ENCODE measurements at places on chromosomes 16 and 17.

DNA sequence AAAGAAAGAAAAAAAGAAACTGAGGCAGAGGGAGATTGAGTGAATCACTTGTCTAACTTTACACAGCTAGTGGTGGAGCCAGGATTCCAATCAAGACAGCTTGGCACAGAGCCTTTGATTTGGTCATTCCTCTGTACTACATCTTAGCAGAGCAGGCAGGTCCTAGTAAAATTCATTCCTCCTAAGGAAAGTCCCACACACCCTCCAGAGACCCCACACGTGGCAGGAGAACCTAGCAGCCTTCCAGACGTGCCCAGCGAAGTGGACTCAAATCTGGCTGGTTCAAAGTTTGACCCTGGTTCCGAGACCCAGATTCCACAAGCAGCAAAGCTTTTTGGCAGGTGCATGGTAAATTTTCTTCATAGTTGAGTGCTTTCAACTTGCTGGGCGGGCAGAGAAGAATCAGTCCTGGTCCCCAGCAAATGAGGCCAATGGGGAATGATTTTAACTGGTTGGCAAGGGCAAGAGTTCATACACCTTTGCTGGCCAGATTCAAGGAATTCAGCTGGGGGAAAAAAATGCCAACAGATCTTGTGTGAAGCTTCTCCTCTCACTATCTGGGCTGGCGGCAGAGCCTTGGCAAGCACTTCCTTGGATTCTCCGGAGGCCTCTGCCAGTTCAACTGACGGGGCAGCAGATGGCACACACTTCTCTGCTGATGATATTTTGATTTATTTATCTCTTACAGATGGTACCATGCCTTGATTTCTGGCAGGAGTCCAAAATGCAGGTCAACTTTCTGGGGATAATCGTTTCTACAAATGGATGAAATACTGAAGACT, 82.4 kb downstream of the GSG1L start:
- DNase-seq = no peak

GRCh38 chr16:85281181-85281580, 168.9 kb upstream of the CIBAR2 start:
- DNase-seq = no peak

GRCh38 chr17:61465550-61466237, 13.5 kb downstream of the TBX4 start:
- DNase-seq = no peak

DNA sequence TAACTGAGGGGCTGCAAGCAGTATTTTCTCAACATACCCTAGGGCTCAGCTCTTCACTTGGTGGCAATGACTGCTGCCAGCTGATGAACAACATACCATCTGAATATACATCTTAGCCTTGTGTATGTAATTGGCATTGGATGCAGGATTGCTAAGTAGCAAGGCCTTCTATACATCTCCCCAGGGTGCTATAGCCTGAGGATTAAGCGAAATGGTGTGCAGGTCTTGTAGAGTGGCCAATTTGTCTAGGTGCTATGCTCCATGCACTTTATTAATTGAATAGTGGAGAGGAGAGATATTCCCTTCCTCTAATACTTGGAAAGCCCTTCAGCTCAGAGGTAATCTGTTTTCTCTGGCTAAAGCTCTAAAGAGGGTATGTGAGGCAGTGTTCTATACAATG, 71.9 kb downstream of the KIF2B start:
- no peak for DNase-seq

DNA sequence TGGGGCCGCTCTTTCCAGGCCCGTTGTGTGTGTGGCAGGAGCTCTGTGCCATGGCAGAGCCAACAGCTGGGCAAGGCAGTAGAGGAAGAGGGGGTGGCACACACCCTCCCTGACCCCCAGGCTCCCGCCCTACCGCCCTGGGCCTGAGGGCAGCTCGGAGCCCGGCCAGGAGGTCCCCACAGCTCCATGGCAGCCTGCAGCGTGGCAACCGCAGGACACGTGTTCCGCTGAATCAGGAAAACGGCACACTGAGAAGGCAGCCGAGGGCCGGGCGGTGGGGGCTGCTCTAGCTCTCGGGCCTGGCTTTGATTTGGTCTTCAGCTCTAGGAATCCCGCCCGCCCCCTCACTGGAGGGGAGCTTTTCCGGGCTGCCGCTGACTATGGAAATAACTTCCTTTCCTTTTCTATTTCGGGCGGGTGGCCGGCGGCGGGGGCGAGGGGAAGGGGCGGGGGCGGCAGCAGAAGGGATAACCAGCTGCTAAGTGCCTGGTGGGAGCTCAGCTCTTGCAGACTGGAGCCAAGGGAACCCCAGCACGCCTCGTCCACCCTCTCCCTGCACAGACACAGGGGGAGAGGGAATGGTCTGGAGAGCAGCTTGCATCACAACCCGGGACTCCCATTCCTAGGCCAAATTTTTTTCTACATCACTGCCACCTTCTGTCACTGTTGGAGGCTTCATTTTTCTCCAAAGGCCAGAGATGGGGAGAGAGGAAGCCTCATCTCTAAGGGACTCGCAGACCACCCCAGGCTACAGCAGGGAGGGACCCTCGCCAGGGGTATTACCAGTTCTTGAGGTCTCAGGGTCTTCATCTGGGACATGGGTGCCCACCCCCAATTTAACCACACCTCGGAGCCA, 24.8 kb upstream of the MRPS23 start:
- DNase-seq = peak; percentile 41

GRCh38 chr16:47984669-47985068, 171.1 kb downstream of the ABCC12 start:
- DNase-seq = no peak

- no peak for DNase-seq
These were observed 7.5 kb downstream of the NETO2 start for GRCh38 chr16:47136099-47136842.

GRCh38 chr16:9595393-9595792, 503.9 kb downstream of the HAPSTR1 start:
- DNase-seq = no peak

GRCh38 chr17:43587647-43588046, 41.5 kb upstream of the ETV4 start:
- DNase-seq = no peak

- DNase-seq = no peak
These were observed 8.8 kb downstream of the SBK1 start for GRCh38 chr16:28301154-28301553.

GRCh38 chr16:3467921-3468320, 24.4 kb downstream of the NAA60 start:
- DNase-seq = peak; percentile 31

- no peak for DNase-seq
These were observed 410.4 kb upstream of the MON1B start for GRCh38 chr16:76780556-76780955.

- DNase-seq = peak; percentile 10
These were observed 364.4 kb downstream of the XYLT1 start for GRCh38 chr16:17106243-17106791.
